ENCODE measurements at places on chromosomes 7 and 10. TPM values are rescaled to one million over a fixed set of nuclear protein-coding genes. Genes with fewer than 3 reads are reported as not detected.

ZCCHC24 gene
- 10.7 TPM for total RNA-seq

DNA sequence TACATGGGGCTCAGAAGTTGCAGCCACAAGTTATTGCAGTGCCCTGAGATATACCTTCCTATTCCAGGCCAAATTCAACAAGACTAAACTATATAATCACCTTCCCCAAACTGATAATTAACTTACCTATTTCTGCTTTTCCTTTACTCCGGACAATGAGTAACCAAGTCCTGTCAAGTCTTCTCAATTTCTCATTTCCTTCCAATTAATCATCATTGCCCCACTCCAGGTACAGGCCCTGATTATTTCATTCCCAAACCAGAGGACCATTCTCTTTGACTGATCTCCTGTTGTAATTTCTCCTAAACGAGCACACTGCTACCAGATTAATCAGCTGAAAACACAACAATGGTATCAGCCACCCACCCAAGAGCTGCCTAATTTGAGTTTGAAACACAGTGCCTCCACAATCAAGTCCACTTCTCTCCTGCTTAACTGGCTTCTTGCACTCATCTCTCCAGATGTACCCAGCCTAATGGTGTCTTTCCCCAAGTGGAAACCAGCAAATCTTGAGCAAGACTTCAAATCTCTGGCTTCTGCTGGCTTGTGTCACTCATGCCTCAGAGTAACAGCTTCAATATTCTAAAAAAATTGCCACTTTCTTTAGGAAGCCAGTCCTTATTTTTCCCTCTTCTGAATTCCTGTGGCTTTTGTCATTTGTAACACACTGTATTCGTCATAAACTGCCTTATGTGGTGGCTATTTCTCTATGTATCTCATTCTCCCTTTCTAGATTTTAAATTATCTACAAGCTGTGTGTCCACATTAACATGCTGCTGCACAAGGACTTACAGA lies 89.1 kb downstream of the CDK6 start:
- H3K36me3 ChIP-seq, result no peaks in the 10 kb centered on the region
- H3K4me1 ChIP-seq, result peaks cover 4% of the 10 kb centered on the region
- no peak overlapping the region for H3K27ac ChIP-seq
- no peaks in the 10 kb centered on the region for H3K27me3 ChIP-seq

GRCh38 chr10:48818081-48818480 lies 121.6 kb downstream of the LRRC18 start:
- H3K36me3 ChIP-seq, result no peaks in the 10 kb centered on the region
- DNase-seq, result no peak
- H3K27ac ChIP-seq, result no peak overlapping the region
- H3K4me1 ChIP-seq, result no peaks in the 10 kb centered on the region
- no peaks in the 10 kb centered on the region for H3K27me3 ChIP-seq
- H3K4me3 ChIP-seq, result no peak overlapping the region

DNA sequence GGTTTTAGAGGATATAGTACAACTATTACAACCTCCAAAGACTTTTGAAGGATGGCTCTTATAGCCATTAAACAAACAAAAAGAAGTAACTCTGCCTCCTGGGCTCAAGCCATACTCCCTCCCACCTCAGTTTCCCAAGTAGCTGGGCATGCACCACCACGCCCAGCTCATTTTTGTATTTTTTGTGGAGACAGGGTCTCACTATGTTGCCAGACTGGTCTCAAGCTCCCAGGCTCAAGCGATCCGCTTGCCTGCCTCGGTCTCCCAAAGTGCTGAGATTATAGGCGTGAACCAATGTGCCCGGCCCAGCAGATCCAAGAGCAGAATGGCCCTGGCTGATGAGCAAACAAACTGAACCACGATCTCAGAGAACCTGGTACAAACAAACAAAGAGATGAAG lies 16.0 kb downstream of the NANOS1 start:
- no peak overlapping the region for H3K27ac ChIP-seq
- H3K4me3 ChIP-seq, result no peak overlapping the region
- H3K36me3 ChIP-seq, result peaks cover 29% of the 10 kb centered on the region
- no peaks in the 10 kb centered on the region for H3K27me3 ChIP-seq

TMEM213 gene
- not detected for total RNA-seq

SLC35G1 gene
- total RNA-seq, result 14.6 TPM

GLCCI1 gene
- total RNA-seq, result 78.0 TPM

FANK1 gene
- 12.5 TPM for total RNA-seq

LLCFC1 gene
- total RNA-seq, result not detected

ZNF722 gene
- not detected for total RNA-seq

YKT6 gene
- total RNA-seq, result 43.8 TPM

DNA sequence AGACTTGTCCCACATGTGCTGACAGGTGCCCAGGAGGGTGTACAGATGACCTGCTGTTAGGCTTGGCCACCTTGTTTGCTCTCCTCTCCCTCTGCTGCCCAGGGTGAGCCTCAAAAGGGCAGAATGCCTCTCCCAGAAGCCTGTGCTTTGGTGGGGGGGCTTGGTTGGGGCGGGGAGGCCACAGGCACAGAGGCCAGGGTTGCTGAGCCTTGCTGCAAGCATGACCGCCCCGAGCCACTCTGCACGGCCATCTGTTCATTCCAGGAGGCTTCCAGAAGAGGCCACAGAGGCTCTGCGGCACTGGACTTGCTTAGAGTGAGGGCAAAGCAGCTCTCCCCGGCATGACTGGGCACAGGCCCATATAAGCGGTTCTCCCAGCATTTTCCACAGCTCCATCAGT lies 190.8 kb downstream of the GLRX3 start:
- no peak overlapping the region for H3K4me3 ChIP-seq
- H3K36me3 ChIP-seq, result no peaks in the 10 kb centered on the region
- no peaks in the 10 kb centered on the region for H3K4me1 ChIP-seq
- DNase-seq, result no peak
- H3K27me3 ChIP-seq, result no peaks in the 10 kb centered on the region
- no peak overlapping the region for H3K27ac ChIP-seq
